Effector CD4-positive, alpha-beta T cell (primary cell): ENCODE measurements at places on chromosomes 1 and 21.
A peak's percentile ranks its signal among the peaks of the same experiment; 100 is the strongest.

- no peak for DNase-seq
Measured at GRCh38 chr21:28714777-28715464, 277.8 kb downstream of the LTN1 start.

DNA sequence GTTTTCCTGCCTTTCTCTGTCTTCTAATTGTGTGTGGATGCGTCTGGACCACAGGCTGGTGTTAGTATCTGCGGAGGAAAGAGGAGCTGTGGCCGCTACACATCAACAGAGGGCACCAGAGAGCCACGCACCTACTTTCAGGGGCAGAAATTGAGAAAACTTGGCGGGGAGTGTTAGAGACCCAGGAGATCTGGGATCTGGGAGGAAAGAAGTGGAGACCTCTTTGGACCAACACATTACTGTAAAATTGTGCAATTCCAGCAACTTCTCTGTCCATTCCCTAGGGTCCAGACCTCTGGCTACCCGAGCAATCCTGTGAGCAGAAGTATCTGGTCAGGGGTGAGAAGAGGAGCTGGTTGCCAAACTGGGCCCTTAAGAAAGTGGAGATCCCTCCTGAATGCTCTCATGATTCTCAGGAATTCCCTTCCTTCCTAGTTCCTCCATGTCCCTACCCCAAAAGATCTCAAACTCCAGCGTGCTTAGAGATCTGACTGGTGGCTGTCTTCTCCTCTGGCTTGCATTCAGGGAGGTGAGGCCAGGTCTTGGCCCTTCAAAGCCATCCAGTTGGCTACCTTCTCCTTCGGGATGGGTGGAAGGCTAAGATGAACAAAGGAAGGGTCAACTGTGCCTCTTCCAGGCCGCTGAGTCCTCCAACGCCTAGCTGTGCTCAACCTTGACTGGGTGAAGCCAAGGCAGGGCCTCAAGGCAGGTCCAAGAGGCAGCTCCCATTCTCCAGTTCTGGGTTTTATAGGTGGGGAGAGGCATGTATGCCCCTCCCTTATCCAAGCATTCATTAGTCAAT lies 1.2 kb upstream of the KIRREL1 start:
- no peak for DNase-seq

GRCh38 chr1:76018045-76018444 lies 56.5 kb upstream of the ST6GALNAC3 start:
- DNase-seq, result no peak

DNA sequence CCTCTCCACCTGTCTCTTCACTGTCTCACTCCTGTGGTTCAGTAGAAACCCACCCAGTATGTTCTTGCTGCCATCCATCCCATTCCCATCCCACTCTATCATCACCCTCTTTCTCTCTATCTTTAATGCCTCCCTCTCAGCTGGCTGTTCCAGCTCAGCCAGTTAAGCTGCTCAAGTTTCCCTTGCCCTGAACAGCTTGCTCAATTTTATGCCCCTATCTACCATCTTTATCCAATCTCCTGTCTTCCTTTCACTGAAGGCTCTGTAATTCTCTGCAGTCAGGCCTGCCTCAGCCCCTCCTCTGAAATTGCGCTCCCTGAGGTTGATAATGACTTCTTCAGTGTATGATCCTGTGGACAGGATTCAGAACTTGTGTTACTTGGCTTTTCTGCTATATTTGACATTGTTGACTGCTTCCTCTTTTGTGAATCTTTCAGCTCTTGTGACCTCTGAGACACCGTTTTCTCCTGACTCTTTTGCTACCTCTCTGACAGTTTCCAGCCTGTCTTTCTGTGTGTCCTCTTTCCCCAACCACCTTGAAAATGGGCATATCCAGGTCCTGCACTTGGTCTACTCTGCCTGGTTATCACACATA lies 13.9 kb upstream of the BCAR3 start:
- no peak for DNase-seq

DNA sequence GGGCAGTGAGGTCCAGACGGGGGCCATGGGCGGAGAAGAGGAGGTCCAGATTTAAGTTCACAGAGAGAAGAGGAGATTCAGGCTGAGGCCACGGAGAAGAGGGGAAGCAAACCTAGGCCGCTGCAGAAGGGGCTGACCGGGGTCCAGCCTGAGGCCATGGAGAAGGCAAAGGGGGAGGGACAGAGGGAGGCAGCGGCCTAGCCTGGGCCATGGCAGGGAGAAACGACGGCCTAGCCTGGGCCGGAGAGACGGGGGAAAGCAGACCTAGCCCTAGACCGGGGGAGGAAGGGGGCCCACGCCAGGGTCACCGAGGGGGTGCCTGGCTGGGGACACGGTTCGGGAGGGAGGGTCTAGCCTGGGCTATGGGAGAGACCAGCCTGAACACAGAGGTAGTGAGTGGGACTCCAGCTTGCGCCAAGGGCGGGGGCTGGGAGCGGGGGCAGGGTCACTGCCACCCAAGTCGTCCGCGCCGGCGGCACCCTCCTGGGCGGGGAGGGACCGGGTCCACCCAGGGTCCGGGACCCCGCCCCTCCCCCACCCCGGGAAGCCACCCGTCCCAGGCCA lies 459 bp downstream of the CAPZB start:
- no peak for DNase-seq

- DNase-seq, result no peak
Measured at GRCh38 chr21:41622831-41623548, 115.0 kb upstream of the TMPRSS2 start.

DNA sequence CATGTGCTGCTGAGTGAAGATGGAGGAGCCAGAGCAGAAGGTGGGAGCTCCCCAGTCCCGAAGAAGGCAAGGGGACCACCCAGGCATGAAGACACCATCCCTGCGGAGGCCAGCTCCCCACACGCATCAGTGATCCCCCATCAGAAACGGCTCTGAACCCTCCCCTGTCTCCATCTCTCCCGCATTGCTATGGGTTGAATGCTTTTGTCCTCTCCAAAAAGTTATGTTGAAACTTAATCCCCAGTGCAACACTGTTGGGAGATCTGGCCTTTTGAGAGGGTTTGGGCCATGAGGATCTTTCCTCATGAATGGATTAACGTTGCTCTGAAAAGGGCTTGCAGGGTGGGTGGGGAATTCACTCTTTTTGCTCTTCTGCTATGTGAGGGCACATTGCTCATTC lies 147.6 kb downstream of the AJAP1 start:
- no peak for DNase-seq

DNA sequence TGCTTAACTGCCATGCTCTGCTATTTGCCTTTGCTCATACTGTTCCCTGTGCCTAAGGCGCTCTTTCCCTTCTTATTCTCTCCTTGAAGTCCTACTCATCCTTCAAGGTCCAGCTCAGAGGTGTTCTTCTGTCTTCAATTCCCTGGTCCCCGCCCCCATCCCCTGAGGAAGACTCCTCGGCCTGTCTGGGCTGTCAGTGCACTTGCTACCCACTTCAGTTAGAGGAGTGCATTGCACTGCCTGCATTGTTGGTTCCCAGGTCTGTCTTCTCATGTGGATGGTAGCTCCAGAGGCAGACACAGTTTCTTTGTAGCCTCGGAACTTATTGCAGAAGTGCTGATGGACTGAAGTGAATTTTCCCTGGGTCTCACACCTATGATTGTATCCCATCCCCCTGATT lies 194.0 kb downstream of the C1orf94 start:
- no peak for DNase-seq

- DNase-seq, result peak; percentile 2
Measured at GRCh38 chr1:240611619-240612480, at the start of gene GREM2. Gene GREM2, minus strand, starts transcription at chr1:240612155. Its CDS starts 118,680 bp downstream, at chr1:240493475.

- no peak for DNase-seq
Measured at GRCh38 chr1:26477446-26478152, 5.4 kb downstream of the HMGN2 start.

DNA sequence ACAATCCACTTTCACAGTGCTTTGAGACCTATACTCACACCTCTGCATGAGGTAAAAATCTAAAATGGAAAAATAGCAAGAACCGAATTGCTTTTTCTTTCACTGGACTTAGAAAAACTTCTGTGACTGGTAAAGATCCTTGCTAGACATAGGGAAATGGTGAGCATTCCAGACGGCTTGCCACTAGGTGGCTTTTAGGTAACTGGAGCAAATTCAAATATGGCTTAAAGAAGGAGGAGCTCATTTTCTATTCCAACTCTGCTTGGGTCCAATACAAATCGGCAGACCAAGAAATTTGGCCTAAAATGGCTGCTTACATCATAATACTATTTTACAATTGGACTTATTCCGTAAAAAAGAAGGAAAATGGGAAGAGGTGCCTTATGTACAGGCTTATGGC lies 977.9 kb downstream of the ADGRL2 start:
- DNase-seq, result no peak

GRCh38 chr21:39546522-39546921 lies 66.2 kb upstream of the B3GALT5 start:
- DNase-seq, result no peak

DNA sequence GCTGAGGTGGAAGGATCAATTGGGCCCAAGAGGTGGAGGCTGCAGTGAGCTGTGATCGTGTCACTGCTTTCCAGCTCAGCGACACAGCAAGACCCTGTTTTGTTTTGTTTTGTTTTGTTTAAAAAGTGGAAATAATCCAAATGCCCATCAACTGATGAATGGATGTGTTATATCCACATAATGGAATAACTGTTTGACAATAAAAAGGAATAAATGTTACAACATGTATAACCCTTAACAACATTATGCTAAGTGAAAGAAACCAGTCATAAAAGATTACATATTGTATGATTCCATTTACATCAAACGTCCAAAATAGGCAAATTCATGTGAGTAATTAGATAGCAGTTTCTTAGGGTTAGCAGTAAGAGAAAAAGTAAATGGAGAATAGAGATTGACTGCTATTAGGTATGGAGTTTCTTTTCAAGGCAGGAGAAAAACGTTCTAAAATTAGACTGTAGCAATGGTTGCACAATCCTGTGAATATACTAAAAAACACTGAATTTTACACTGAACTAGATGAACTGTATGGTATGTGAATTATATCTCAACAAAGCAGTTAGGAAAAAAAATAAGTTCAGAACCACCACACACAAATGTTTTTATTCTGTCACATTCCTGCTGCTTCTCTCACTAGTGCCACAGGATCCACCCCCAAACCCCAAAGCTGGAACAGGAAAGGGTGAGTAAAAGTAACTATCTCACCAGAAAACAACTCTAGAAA lies 15.7 kb downstream of the FOXJ3 start:
- no peak for DNase-seq

- DNase-seq, result no peak
Measured at GRCh38 chr1:225990705-225991464, 8.3 kb downstream of the SDE2 start.

DNA sequence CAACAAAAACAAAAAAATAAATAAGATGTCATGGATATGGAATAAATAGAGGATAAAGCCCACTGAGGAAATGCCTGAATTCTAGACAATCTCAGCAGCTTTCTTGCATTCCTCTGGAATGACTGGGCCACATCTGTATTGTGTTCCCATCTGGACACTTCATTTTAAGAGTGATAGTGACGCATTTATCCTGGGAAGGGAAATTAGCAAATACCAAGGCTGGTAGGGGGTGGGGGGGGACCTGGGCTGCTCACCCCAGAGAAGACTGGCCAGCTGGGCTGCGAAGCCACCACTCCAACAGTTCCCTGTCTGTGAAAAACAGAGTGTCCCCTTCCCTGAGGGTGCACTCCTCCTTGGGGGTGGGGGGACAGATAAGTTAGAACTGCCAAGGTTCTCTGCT lies 106.3 kb downstream of the HIVEP3 start:
- no peak for DNase-seq

GRCh38 chr1:44661781-44662682 lies 12.2 kb downstream of the TMEM53 start:
- DNase-seq, result no peak

DNA sequence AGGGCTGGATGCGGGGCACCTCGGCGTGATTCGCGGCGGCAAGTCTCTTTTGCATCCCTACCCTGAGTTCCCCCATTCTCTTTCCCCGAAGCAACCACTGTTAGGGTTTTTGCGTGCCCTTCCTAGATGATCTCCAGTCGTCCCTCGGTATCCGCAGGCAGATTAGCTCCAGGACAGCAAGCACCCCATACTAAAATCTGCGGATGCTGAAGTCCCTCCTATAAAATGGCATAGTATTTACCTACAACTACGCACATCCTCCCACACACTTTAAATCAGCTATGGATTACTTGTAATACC lies 22.8 kb upstream of the CFAP126 start:
- DNase-seq, result no peak

GRCh38 chr1:92951141-92951582 lies 10.1 kb downstream of the DIPK1A start:
- peak; percentile 4 for DNase-seq

- DNase-seq, result no peak
Measured at GRCh38 chr21:38474124-38474523, 24.2 kb downstream of the ERG start.

DNA sequence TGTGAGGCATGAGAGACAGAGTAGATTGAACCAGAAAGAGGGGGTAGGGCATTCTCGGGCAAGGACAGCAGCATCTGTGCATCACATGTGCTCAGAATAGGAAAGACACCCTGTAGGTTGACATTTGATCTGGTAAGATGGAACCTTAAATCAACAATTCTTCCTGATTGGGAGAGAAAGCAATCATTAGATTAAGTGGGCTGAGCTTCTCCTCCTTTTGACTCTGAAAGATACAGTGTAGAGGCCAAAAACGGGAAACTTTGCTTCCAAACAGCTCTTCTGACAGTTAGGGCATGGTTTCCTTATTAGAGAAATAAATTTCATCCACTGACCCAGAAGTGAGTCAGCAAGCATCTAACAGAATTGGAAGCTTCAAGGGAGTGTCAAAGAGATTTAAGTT lies 9.7 kb downstream of the KIF14 start:
- DNase-seq, result no peak

GRCh38 chr1:230066031-230066430 lies 1.0 kb upstream of the GALNT2 start:
- DNase-seq, result no peak

- no peak for DNase-seq
Measured at GRCh38 chr1:93750955-93751354, 69.3 kb upstream of the BCAR3 start.

- DNase-seq, result peak; percentile 65
Measured at GRCh38 chr1:40849801-40850592, 12.2 kb downstream of the CITED4 start.

DNA sequence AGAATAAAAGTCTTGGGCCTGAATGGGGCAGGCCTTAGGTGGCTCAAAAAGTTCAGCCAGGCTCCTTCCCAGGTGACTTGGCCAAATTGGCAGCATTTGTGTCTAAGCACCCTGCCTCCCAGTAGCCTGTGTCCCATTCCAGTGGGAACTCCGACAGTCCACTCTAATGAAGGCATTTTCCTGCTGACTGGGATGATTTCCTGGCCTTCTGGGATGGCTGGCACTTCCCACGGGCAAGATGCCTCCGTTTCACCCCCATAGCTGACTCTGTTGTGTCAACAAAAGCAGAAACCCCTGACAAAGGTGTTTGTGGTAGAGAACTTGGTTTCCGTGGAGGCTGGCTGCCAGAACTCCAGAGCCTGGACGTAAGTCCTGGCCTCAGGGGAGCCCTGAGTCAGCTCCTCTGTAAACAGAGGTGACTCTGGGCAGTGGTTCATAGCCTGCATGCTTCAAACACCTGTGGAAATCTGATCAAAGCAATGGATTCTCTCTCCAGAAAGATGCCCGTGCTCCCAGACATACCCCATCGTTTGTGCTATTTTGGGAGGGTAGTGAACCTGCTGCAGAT lies 36.6 kb downstream of the WNT3A start:
- DNase-seq, result no peak

- DNase-seq, result no peak
Measured at GRCh38 chr1:36982709-36983108, 51.6 kb downstream of the GRIK3 start.
